ENCODE measurements at places on chromosomes 1 and 21. TPM values are rescaled to one million over a fixed set of nuclear protein-coding genes. Genes with fewer than 3 reads are reported as not detected.

Gene PDC
- not detected for total RNA-seq

Gene PSMB4
- 364 TPM for total RNA-seq

Gene RORC
- total RNA-seq = 0.04 TPM

Gene GJB4
- 0.11 TPM for total RNA-seq

Gene RAB42
- total RNA-seq = 3.1 TPM

Gene HIVEP3
- total RNA-seq = 4.3 TPM

Gene PLEKHM2
- 25.1 TPM for total RNA-seq

Gene CPLANE2
- total RNA-seq = 3.8 TPM

Gene MATN1
- 0.08 TPM for total RNA-seq

Gene CRABP2
- total RNA-seq = 8.2 TPM

Gene FAM131C
- total RNA-seq = 19.1 TPM

Gene MTF1
- 4.2 TPM for total RNA-seq

Gene PRDM16
- total RNA-seq = 0.28 TPM

Gene RIPK4
- 20.0 TPM for total RNA-seq

Gene AHCTF1
- 25.9 TPM for total RNA-seq
